ENCODE measurements at places on chromosomes 7 and 10.

DNA sequence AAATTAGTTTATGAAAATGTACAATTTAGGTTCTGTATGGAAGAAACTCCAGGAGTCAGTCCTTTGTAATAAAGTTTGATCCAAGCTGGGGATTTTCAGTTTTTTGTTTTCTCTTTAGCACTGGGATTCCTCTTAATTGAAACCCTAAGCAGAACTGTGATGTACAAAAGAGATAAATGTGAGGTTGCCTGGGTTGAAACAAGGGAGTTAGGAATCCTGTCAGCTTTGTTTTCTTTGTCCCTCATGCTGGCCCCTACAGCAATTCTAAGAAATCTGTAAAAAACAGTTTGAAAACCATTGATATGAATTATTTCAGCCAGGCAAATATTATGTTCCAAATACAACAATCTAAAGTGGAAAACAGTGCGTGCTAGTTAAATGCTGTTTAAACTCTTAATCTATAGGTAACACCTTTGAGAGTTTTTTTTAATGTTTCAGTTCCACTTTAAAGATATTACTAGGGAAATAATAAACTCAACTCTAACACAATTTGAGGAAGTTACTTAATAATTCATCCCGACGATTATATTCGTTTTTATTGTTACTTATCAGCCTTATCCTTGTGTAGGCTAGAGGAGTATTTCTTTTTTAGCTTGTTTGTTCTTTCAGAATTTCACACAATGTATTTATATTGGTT, 65.3 kb downstream of the SGCE start:
- no peak for DNase-seq

DNA sequence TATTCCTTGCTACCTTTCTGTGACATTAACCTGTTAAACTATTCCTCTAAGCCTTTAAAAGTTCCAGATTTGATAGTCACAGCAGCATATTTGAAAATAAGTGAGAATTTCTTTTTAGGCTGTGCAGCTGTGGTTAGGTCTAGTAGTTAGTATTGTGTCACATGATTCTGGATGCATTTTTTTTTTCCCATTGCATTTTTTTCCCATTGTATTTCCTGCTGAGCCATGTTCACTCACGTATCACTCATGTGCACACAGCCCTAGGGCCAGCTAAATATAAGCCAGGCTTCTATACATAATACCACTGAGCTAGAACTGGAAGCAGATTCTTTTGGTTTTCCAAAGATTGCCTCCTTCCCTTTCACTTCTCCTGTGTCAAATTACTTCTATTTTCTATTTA, 37.4 kb downstream of the DNAJC9 start:
- no peak for DNase-seq

DNA sequence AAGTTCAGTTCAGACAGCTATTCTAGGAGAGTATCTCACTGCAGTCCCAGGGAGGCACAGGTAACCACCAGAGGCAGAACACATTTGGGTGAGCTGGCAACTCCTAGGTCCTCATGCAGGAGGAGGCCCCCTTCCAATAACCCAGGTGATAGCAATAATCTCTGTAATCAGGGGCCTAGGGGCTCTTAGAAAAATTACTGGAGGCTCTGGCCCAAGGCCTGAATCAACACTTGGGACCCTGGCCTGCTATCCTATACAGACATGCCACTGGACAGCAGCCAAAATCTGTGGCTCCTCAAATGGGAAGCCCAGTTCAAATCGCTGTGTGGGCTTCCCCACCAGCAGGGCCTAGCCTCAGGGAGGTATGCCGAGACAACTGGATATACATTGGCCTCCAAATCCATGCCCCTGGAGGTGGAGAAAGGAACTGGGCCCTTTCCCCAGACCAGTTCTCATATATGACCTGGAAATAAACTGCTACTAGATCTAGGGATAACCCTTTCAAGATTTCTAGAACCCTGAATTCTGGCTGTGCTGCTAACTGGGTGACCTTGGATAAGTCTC, 1.6 kb downstream of the AVPI1 start:
- no peak for DNase-seq

DNA sequence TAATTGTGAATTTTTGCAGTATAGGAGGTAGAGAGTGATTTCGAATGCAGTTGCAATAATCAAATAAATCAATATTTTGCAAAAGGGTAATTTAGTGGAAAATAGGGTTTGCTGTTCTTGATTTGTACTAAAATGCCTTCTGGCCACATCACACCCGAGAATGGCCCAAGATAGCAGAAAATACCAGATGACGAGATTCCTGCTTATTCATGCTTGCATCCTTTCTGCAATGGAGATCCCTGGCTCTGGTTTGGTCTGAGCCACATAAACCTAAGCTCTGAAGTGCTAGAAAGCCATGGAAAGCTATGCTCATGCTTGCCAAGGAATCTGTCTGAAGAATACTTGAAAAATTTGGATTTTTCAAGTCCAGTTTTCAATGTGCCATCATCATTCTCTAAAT, 634.2 kb upstream of the COBL start:
- DNase-seq, result no peak

DNA sequence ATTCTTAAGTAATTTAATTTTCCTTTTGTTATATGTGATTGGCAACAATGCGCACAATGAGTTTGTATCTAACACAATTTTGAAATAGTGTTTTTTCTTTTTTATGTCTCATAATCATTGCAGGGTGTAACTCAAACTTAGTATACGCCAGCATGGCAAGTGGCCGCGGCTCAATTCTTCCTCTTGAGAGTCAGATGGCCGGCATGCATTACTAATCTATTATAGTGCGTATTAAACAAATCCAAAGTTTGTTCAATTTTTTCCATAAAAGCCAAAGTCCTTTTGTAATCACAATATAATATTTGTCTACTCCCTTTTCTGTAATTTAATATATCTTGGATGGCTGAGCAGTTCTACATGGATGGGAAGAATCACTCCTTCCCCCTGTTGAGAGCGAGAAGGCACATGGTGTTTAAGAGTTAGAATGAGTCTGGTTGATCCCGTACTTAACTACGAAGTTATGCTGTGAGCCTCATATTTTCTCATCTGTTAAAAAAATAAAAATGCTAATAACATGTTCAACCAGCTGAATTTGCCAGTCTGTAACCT, 12.7 kb downstream of the EPDR1 start:
- DNase-seq, result no peak

Measured in naive thymus-derived CD8-positive, alpha-beta T cell (primary cell).